NCI-H1092 (cell line): ENCODE measurements at places on chromosomes 2 and 18.

DNA sequence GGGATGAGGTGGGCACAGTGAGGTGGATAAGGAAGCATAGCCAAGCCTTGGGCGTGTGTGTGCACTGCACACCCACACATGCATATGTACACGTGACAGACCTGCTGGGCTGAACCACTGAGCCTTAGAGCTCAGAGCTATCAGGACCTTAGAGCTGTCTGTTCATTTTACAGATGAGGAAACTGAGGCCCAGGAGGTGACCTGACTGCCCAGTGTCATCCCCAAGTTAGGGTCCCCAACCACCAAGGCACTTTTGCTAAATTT, 8.2 kb upstream of the SNED1 start:
- no peak for DNase-seq

DNA sequence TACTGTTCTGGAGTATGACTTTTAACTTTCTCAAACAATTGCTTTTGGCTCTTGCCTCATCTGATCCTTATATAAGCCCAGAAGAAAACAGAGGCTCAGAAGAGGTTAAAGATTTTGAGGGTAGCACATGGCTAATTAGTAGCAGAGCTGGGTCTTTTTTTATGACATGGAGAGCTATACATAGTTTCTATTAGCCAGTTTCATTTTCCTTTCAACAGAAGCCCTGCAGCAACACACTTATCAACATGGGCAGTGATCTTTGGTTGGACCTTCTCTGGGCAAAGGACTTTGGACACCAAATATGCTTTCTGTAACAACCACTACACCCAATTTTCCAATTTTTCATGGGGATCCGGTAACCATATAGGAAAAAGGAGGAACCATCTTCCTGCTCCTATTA, 64.9 kb downstream of the NCKAP5 start:
- DNase-seq, result no peak

DNA sequence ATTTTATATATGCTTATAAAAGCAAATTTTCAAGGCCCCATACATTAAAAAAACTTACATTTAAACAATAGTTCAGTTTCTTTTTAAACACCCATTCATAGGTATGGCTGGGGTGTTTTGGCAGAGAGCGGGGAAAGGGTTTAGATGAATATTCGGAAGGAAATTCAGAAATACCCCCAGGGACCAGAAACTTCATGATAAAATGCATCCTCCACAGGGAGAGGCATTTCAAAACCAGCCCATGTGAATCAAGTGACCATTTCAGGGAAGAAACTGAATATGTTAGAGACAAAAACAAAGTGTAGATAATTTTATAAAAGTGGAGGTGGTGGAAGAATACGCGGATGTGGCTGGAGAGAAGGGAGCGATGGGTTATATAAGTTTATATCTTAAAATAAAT, 327.1 kb downstream of the TGIF1 start:
- no peak for DNase-seq

DNA sequence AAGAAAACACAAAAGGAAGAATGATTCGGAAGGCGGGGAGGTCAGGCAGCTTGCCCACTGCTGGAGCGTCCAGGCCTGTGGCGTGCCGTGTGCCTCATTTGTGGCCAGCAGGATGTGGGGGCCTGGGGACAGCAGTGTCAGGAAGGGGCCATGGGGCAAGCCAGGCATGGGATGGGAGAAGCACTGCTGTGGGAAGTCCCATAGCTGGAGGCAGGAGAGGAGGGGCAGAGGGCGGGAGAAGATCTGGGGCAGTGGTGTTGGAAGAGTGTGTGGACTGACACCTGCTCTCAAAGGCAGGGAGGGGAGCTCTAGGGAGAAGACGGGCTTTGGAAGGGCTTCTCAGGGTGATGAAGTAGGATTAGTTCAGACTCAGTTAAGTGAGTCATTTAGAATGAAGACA, 133.7 kb downstream of the ACOXL start:
- no peak for DNase-seq

GRCh38 chr2:234305846-234306245, 191.0 kb downstream of the ARL4C start:
- DNase-seq, result no peak

GRCh38 chr2:124281541-124281940, 256.5 kb downstream of the CNTNAP5 start:
- no peak for DNase-seq

DNA sequence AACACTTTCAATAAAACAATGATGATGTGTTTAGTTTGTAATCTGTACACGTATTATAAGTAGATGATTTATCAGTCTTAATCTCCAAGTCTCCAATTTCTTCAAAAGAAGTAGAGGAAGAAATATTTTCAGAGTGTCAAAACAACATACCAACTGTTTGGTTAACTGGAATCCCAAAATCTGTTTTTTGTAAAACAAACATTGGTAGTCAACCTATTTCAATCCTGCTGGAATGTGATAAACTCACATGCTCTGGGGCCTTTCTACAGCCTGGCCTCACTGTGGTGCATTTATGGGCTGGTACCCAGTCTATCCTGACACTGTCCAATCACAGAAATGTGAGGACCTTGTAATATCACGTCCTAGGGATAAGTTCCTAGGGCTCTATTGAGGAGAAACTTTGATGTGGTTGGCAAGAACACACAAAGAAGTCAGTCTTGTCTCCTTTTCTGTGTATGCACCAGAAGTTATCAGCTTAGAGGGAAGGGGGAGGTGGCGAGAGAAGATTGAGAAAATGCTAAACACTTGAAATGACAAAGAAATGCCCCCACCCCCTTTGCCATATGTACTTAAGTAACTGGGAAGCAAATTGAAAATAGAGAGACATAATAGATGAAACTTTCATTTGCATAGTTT, 47.2 kb downstream of the PRKRA start:
- DNase-seq, result no peak
